GM06990 (cell line): ENCODE measurements at places on chromosomes 7 and 10.

- DNase-seq, result peak; percentile 45
Measured at GRCh38 chr7:135980012-135980551, 2.9 kb upstream of the MTPN start.

- DNase-seq, result no peak
Measured at GRCh38 chr7:2405201-2405600, 1.8 kb downstream of the CHST12 start.

DNA sequence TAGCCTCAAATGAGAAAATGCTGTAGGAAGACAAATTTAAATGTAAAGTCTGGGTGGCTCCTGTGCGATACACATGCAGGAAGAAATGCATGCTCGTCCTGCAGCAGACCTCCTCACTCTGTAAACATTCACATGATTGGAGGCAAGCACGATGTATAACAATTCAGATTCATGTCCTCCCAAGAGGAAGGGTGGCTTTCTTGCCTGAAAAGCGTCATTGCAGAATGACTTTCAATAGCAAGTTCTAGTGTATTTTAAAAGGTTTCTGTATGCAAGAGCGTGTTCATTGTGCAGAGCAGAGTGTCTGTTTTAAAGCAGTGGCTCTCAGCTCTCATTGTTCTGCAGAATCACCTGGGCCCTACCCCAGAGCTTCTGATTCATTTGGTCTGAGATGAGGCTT lies 170.3 kb upstream of the CELF2 start:
- no peak for DNase-seq

DNA sequence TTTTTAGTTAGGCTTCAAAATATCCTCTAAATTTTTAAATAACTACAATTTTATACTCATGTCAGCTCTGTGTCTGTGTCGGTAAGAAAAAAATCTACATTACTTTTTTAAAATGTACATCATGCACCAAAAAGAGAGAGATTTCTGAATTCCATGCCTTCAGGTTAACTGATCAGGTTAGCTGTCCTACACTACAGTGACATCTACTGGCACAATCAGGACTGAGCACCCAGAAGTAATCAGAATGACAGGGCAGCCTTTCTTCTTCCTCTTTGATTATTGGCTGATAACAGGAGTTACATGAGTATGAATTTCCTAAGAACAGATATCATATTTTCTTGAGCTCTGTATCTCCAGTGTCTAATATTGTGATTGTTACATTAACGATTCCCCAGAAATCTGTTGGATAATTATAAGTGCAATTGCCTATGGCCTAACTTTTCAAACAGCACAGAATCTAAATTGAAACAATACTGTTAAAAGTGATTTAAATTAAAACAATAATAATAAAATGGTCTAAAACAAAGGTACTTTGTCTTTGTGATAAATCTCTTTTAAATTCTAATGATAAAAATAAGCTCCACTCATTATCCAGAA lies 41.8 kb upstream of the HYCC1 start:
- peak; percentile 39 for DNase-seq

DNA sequence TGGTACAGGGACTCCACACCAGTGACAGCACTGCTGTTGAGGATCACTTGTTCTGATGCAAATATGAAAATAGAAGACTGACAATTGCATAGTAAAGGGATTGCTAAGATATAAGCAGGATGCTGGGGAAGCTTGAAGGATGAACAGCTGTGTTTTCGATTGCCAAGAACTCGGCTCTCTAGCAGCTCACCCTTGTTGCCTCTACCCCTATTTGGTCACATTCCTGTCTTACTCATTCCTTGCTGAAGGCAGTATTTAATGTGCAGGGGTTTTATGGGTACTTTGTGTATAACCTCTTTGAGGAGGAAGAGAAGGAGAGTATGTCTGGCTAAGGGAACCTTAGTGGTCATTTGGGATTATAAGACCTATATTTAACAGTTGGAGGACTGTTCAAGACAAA lies 218.8 kb downstream of the AUTS2 start:
- no peak for DNase-seq

DNA sequence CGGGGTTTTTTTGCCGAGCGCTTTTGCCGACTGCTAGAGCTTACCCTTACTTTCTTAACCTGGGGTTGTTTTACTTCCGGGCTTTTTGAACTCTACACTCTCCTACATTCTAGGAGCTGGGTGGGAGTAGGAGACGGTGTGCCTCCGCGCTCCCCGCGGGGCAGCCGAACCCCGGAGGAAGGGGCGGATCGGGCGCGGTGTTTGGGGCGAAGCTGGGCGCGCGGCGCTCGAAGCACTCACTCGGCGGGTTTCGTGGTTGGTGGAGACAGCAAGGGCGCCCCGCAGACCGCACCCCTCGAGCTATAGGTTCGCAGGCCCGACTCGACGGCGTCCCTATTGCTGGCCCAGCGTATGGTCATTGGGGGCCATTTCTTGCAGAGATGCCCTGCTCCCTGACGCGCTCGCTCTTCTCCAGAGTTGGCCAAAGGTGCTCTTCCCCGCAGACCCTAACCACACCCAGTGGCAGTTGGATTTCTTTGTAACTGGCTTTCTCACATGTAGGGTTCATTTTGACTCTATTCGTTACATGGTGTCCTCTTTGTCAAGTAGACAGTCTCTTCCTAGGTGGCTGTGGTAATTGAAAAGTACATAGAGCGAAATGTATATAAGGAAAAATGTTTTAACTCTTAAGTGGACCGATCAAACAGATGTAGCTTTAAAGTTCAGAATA lies 364 bp downstream of the ZNF518A start:
- DNase-seq, result peak; percentile 93

- DNase-seq, result no peak
Measured at GRCh38 chr7:50860598-50860997, 77.9 kb upstream of the GRB10 start.

DNA sequence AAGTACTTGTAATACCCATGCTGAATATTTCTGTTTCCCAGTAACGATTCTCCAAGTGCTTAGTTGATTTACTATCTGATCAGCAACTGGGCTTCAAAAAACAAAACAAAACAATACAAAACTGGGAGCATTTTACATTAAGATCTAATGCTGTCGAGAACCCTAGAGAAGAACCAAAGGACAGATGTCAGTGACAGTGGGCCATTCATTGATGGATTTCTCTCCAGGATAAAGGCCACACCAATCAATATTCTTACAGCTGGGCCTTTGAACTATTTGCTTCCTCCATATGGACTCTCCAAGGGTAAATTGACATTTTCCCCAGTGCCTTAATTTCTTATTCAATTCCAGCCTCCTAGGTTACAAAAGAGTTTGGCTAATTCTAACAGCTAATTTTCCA lies 217.5 kb downstream of the ADAM12 start:
- no peak for DNase-seq
